Mammary epithelial cell (primary cell): ENCODE measurements at places on chromosomes 3 and 15. TPM values are rescaled to one million over a fixed set of nuclear protein-coding genes. Genes with fewer than 3 reads are reported as not detected.

ENTPD3 gene
- total RNA-seq, result 11.5 TPM

ARHGAP31 gene
- total RNA-seq, result 2.5 and 8.7 TPM in 2 replicates

SLC9C1 gene
- 0.19 and 0.47 TPM in 2 replicates for total RNA-seq

OR5K2 gene
- not detected for total RNA-seq

CCDC54 gene
- not detected for total RNA-seq

GCNT3 gene
- total RNA-seq, result 1.0 TPM

TAGLN3 gene
- 2.8 and 5.3 TPM in 2 replicates for total RNA-seq

FBN1 gene
- total RNA-seq, result 14.0 and 15.6 TPM in 2 replicates

DPPA2 gene
- not detected in 2 replicates for total RNA-seq

ULK4 gene
- total RNA-seq, result 9.2 TPM

WDR72 gene
- total RNA-seq, result not detected in 2 replicates

PYGO1 gene
- 1.0 and 2.8 TPM in 2 replicates for total RNA-seq

ATP6V1A gene
- total RNA-seq, result 51.3 and 70.6 TPM in 2 replicates

LMCD1 gene
- total RNA-seq, result 4.5 TPM

AADACL2 gene
- total RNA-seq, result under 0.01 TPM

GAP43 gene
- total RNA-seq, result not detected

CCR3 gene
- 0.19 TPM in 1 of 2 replicates, not detected in the other for total RNA-seq

OR5K3 gene
- total RNA-seq, result not detected in 2 replicates

AMIGO3 gene
- total RNA-seq, result 0.50 TPM

RTP3 gene
- not detected in 2 replicates for total RNA-seq

CCK gene
- total RNA-seq, result 1.5 TPM

LRRIQ4 gene
- not detected in 2 replicates for total RNA-seq

ZNF80 gene
- total RNA-seq, result not detected

C2CD4A gene
- not detected in 2 replicates for total RNA-seq
